ENCODE measurements at places on chromosomes 1 and 21.
A peak's percentile ranks its signal among the peaks of the same experiment; 100 is the strongest.

DNA sequence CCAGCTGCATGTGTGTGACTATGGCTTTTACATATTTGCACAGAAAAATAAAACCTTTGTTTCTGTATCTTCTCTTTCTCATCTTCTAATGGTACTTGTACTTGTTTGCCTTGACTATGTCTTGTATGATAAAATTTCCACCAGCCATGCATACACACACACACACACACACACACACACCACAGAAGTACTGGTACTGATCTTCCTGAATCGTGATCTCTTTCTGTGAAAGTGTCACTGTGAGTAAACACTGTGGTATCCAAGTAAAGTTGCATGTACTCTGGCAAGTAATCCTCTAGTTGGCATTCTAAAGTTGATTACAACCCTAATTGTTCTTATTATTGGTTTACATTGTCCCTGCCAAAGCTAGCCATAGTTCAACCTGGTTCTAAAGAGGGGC is 176.7 kb downstream of the CRB1 start:
- no peak for DNase-seq

GRCh38 chr1:35451125-35451528 is 106.1 kb downstream of the KIAA0319L start:
- peak; percentile 62 for DNase-seq

GRCh38 chr1:59146651-59147358 is 150.1 kb upstream of the FGGY start:
- peak; percentile 5 for DNase-seq

- DNase-seq: no peak
Observed at GRCh38 chr1:195604287-195604686, 1004.0 kb downstream of the KCNT2 start.

Data from activated T-helper 1 cell treated with anti-CD3 and anti-CD28 coated beads, Interleukin-2, amount 50 U/mL, for 16 hours (primary cell).